Activated CD4-positive, alpha-beta T cell treated with anti-CD3 and anti-CD28 coated beads, Interleukin-2, amount 50 U/mL, for 4 hours (primary cell): ENCODE measurements at places on chromosomes 16 and 17.

DNA sequence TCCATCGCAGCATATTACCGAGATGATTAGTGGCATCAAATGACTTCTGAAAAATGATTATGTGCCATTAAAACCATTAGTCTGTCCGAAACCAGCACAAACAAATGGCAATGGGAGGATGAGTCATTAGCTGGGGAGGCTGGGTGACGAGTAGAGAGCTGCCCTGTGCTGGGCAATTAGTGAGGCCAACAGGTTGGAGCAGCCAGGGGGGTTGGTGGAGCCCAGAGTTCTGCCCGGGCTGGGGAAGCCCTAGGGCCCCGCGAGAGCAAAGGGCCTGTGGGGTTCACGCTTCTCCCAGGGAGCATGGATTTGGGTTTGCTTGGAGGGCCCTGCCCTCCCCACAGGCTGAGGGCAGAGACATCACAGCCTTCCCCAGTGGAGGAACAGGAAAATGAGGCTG is 152.1 kb upstream of the RPL38 start:
- DNase-seq, result no peak

DNA sequence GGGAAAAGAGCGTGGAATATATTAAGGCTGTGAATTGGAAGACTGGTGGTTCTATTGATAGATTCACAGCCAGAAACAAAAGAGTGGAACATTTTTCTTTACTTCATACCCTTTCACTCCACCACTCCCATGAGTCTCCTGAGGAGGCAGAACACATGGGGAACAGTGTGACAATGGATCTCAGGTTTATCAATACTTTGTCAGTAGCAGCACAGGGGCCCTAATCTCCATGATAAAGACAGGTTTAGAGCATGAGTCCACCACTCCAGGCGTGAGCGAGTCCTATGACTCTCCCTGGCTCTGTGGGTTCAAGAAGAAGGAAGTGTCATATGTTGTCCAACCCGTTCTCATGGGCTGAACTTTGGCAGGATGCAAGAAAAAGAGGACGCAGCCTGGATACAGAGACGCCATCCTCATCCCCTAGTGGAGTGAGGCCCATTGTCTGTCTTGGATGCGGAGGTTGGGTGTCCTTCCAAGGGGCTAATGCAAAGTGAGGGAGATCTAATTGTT is 361.2 kb downstream of the TMEM114 start:
- no peak for DNase-seq

DNA sequence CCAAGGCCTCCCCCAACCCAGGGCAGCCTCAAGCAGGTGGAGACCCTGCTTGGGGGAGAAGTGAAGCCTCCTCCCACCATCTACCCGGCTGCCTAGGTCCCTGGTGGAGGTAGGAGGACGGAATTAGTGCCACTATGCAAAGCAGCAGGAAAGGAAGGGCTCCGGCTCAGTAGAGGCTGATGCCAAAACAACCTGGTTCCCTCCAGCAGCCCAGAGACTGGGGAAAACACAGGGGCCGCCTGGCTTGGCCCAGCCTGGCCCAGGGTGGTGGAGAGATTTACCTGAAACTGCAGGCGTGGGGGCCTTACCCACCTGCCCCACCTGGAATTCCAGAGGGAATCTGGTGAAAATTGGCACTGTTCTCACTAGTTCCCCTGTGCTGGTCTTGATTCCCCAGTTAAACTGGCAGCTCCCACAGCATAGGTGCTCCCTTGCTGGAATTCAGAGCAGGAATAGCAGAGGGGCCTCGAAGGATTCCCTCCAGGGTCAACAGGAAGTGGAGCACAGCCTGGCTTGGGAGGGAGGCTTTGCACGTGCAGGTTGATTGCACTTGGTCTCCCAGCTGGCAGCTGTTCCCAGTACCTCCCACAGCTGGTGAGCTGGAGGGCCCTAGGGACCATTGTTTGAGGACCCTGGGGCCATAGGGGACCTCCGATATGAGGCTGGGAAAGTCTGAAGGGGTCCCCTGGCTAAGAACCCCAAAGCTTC is 4.5 kb downstream of the CD79B start:
- no peak for DNase-seq

- no peak for DNase-seq
These were observed 52.7 kb downstream of the ZNF18 start for GRCh38 chr17:11944587-11944986.

DNA sequence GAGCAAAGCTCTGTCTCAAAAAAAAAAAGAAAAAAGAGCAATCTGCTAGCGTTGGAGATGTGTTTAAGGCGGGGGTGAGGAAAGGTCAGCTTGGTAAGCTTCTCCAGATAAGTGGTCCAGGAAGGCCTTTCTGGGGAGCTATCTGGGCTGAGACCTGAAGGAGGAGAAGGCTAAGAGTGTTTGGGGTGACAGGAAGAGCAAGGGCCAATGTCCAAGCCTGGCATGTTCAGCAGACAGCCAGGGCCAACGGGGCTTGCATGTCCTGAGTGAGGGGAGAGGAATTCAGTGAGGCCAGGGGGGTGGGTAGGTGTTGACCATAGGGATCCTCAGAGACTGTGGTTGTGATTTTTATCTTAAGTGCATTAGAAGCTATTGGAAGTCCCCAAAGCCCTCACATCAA is 15.4 kb downstream of the STAT5A start:
- no peak for DNase-seq

DNA sequence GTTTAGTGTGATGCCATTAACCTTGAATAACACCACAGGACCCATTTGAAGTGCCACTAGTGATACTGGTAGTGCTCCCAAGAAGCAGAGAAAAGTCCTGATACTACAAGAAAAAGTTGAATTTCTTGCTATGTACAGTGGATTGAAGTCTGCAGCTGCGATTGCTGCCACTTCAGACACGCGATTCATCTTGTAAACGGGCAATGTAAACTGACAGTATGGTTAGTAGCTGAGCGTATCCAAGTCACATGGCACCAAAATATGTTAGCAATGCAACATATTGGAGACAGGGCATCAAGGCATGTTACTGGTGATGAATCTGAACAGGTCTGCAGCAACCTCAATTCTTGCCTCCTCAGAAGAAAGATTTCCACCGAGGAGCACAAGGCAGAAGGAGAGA is 238.9 kb downstream of the HS3ST3B1 start:
- DNase-seq, result no peak

- DNase-seq, result no peak
These were observed 8.6 kb upstream of the ENPP7 start for GRCh38 chr17:79721993-79722671.

DNA sequence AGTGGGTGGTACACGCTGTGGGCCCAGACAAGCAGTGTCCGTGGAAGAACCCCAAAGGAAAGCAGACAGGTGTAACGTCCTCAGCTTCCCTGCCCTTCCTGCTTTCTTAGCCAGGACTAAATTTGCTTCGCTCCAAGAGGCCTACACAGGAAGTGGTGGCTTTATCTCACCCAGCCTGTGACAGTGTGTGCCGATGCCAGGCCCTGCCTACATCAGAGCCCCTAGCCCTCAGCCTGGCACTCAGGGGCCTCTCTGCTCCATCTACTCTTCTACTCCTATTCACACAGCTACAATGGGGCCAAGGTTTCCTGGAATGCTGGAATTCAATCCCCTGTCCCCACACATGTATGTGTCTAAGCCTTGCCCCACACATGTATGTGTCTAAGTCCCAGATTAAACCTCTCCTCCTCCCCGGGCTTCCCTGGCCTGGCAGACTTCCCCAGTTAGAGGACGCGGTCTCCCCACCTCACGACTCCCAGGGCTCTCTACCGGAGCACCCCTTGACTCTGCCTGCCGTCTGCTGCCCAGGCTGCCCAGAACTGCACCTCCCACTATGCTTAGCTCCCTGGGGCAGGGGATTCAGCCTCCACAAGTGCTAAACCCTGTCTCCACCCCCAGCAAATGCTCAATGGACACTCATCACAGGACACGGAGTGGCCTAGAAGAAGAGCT is 8.2 kb downstream of the PGAP3 start:
- DNase-seq, result peak; percentile 21

DNA sequence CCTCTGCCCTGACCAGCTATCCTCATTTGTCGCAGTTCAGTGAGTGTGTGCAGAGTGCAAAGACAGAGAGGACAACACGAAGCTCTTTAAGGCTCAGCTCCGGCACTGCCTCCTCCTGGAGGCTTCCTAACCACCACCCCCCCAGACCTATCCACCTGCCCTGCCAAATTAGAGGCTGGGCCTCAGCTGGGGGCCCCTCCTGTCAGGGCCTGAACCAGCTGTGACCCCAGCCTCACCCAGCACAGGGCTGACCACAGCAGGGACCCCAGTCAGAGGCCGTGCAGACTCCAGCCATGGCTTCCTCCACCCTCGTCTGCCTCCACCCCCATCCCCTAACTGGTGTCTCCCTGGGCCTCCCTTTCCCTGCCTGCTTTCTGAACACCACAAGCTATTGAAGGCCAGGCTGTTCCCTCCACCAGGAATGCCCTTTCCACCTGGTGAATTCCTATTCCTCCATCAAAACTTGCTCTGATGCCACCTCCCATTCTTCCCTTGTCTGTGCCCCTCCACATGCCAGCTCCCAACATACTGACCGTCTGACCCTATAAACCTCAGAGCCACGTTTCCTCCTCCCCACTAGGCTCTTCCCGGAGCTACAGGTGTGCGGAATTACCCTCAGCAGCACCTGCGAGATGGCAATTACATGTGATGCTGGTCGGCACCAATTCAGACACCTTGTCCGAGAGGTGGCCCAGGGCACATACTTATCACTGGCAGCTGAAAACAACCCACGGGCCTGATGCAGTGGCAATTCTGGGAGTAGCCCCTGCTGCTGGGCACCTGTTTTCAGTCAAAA is 8.8 kb downstream of the SREBF1 start:
- DNase-seq, result no peak

GRCh38 chr17:78974635-78975591 is 4.8 kb downstream of the LGALS3BP start:
- no peak for DNase-seq

DNA sequence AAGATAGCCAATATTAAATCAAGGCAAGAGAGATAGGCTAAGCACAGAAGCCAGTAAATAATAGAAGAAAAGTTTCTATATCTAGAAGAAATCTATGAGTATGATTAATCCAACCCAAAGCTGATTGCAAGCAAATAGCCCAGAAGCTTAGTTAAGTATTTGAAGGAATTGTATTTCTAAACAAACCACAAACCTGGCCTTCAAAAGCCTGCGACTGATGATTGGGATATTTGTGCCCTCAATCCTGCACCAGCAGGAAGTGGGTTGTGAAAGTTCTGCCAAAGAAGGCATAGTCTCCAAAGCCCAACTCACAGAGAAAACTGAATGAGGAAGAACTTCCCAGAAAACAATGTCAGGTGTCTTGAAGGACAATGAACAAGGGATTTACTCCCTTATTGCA is 114.5 kb upstream of the C17orf78 start:
- DNase-seq, result no peak

GRCh38 chr16:200388-200787 is 20.1 kb downstream of the HBQ1 start:
- no peak for DNase-seq

- no peak for DNase-seq
These were observed 581 bp downstream of the SNRNP25 start for GRCh38 chr16:54237-54581.

- no peak for DNase-seq
These were observed 458.8 kb upstream of the HSBP1 start for GRCh38 chr16:83348991-83349390.

GRCh38 chr16:81553080-81553813 is 108.6 kb downstream of the CMIP start:
- no peak for DNase-seq

GRCh38 chr17:44043272-44043696 is 23.2 kb downstream of the LSM12 start:
- no peak for DNase-seq

DNA sequence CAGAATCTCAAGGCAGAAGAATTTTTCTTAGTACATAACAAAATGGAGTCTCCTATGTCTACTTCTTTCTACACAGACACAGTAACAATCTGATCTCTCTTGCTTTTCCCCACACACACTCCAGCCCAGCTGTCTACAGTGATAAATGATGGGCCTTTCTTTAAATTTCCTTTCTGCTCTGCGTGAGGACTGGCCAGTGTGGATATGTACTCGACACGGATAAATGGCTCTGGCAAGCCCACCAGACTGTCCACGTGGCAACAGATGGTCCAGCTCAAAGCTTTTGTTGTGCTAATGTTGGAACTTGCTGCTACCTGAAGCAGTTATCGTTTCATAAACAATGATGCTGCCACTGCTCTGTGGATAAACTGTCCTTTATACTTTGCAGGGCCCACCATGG is 410.7 kb downstream of the TMEM114 start:
- DNase-seq, result no peak

- DNase-seq, result no peak
These were observed 19.4 kb downstream of the NACA2 start for GRCh38 chr17:61571624-61572023.

- DNase-seq, result no peak
These were observed 34.8 kb upstream of the FBXO47 start for GRCh38 chr17:39001703-39002637.

- no peak for DNase-seq
These were observed 39.2 kb downstream of the FTO start for GRCh38 chr16:53743149-53743566.

DNA sequence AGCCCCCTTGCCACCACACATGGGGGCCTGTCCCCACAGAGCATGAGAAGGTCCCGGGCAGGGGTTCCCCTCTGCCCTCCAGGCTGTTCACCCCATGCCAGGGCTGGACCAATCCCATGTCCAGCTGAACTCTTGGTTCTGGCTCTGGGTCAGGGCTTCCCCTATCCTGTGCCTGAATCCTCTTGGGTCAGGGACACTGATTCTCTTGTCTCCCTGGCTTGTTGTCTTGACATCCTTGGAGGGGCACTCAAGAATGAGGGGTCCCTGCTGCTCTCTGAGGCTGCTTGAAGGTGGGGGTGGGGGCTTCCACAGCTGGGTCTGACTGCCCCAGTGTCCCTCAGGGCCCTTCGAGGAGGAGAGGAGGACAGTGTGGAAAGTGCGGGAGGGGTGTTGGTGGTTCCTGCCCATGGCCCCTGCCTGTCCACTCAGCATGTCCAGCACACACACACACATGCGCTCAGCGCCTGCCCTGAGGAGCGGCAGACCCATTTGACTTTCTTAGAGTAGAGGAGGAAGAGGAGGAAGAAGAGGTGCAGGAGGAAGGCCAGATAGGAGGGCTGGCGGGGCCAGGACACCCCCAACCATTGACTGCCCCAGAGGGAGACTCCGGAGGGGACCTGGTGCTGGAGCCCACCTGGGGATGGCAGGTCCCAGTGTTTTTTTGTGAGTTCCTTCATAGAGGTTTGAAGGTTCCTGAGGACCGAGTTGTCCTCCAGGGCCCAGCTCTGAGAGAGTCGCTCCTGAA is 47.0 kb downstream of the TNFRSF13B start:
- no peak for DNase-seq

GRCh38 chr17:31074772-31075555 is 19.8 kb upstream of the NF1 start:
- DNase-seq, result no peak

GRCh38 chr17:76715496-76715830 is 4.7 kb upstream of the MXRA7 start:
- no peak for DNase-seq
